ENCODE measurements at places on chromosomes 1 and 21. TPM values are rescaled to one million over a fixed set of nuclear protein-coding genes. Genes with fewer than 3 reads are reported as not detected.

DNA sequence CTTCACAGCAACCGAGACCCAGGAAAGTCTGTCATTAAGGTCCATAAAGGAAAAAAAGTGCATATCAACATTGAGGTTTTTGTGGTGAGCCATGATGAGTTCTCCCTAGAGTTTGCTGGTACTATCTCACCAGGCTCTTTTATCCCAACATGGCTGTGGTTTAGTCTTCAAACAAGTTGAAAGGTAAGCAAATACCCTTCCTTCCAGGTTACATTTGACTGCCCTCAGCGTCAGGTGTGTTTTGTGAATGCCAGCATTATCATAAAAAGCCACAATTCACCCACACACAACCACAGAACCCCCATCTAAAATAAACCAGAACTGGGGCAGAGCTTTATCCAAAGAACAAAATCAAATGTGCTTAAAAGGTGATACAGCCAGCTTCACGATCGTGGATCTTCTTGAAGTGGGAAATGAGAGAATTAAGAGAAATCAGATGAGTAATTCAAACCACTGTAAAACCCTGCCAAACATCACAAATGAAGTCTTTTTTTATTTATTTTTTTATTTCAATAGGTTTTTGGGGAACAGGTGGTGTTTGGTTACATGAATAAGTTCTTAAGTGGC is 64.7 kb downstream of the SETD4 start:
- no peak overlapping the region for H3K4me3 ChIP-seq
- H3K4me1 ChIP-seq, result no peaks in the 10 kb centered on the region
- DNase-seq, result no peak
- H3K36me3 ChIP-seq, result no peaks in the 10 kb centered on the region
- H3K27me3 ChIP-seq, result no peaks in the 10 kb centered on the region

DNA sequence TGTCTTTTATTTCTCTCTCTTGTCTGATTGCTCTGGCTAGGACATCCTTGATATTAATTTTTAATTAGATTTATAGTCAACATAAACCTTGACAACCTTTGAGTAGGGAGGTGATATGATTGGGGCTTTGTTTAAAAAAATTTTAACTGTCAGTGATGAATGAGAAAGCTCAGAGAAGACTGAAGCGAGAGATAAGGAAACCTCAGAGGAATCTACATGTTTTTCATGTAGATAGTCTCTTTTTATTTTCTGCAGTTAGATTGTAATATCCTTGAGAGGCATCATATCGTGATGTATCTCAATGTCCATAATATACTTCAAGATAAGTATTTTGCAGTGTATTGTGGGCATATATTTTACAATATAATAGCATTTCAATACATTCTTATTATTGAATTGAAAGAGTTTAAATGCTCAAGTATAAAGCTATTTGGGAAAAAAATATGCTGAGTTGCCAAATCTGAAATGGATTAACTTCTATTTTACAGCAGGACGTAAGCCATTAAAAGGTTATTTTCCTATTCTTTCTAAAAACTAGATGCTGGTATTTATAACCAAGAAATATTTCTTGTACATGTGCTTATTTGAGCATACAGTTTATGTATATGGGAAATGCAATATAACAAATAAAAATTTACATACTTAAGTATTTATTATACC is 802.4 kb upstream of the ADGRL4 start:
- no peaks in the 10 kb centered on the region for H3K27me3 ChIP-seq
- DNase-seq, result no peak
- H3K36me3 ChIP-seq, result no peaks in the 10 kb centered on the region
- H3K27ac ChIP-seq, result no peak overlapping the region

STUM gene
- 3.0 TPM for total RNA-seq

DNA sequence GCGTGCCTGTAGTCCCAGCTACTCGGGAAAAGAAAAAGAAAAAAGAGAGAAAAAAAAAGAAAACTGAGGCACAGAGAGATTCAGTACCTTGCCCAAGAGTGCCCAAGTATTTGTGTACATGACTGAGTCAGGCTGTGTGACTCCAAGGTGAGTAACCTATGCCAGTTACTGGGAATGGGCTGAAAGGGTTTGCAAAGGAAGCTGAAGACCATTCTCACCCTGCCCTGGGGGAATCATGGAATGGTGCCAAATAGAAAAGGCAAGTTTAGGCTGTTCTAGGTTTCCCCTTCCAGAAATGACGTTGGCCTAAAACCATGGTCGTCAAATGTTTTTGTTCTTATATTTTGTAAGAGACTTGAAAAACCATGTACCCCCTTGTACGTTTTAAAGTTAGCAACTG is 37.9 kb upstream of the LRIG2 start:
- no peaks in the 10 kb centered on the region for H3K27me3 ChIP-seq
- DNase-seq, result no peak
- no peaks in the 10 kb centered on the region for H3K36me3 ChIP-seq
- no peak overlapping the region for H3K4me3 ChIP-seq
- H3K4me1 ChIP-seq, result no peaks in the 10 kb centered on the region

DNA sequence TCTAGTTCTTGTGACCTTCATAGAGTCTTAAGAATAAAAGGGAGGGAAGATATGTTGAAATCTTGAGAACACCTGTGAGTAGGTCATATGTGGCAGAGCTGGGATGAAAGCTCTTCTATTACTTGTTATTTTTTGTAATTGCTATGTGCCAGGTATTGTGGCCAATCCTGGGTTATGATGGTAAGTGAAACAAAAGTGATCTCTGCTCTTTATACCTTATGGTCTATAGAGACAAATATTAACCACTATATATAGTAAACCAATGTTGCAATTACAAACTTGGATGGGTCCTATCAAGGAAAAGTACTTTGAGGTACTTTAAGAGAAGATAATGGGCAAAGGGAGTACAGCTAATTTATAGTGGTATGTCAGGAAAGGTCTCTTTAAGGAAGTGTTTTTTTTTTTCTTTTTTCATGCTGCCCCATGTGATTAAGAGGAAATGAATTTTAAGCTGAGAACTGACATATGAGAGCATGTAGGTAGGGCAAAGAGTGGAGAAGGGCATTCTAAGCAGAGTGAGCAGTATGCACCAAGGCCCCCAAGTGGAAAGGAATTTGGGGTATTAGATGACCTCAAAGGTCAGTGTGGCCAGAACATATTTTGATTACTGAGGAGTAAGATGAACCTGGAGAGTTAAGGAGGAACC is 43.3 kb downstream of the POU2F1 start:
- no peak overlapping the region for H3K27ac ChIP-seq
- H3K36me3 ChIP-seq, result no peaks in the 10 kb centered on the region

GRCh38 chr1:9476790-9477463 is 62.3 kb upstream of the SLC25A33 start:
- H3K27ac ChIP-seq, result no peak overlapping the region
- no peaks in the 10 kb centered on the region for H3K27me3 ChIP-seq
- DNase-seq, result no peak
- no peaks in the 10 kb centered on the region for H3K36me3 ChIP-seq
- no peaks in the 10 kb centered on the region for H3K4me1 ChIP-seq

DNA sequence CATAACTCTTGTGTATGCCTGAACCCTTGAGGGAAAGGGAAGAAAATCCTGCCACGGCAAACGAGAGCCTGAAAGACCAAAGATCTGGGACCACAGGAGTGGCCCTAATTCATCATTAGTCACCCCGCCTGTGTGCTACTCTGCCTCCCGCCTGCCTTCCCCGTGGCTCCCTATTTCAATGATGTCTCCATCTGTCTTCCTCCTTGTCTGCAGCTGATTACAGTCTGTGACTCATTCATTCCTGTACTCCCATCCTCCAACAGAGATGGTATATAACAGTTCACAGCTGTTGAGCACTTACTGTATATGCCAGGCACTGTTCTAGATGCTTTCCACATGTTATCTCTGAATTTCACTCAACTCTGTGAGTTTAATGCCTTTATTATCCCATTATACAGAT is 96.6 kb downstream of the SEC16B start:
- no peak overlapping the region for H3K4me3 ChIP-seq
- H3K27me3 ChIP-seq, result peaks cover 1% of the 10 kb centered on the region
- H3K4me1 ChIP-seq, result no peaks in the 10 kb centered on the region

GRCh38 chr1:35708441-35708921 is 10.2 kb downstream of the C1orf216 start:
- no peak overlapping the region for H3K27ac ChIP-seq
- no peaks in the 10 kb centered on the region for H3K36me3 ChIP-seq
- H3K27me3 ChIP-seq, result no peaks in the 10 kb centered on the region
- no peak for DNase-seq

PRDM16 gene
- total RNA-seq, result 80.7 TPM

FMO2 gene
- 183 TPM for total RNA-seq

- H3K36me3 ChIP-seq, result no peaks in the 10 kb centered on the region
- peak; percentile 12 for DNase-seq
- H3K27me3 ChIP-seq, result no peaks in the 10 kb centered on the region
- no peak overlapping the region for H3K27ac ChIP-seq
These were observed 303.6 kb downstream of the MATN1 start for GRCh38 chr1:30419831-30420230.

GRCh38 chr1:117686907-117687306 is 81.1 kb downstream of the TENT5C start:
- H3K27ac ChIP-seq, result no peak overlapping the region
- no peak overlapping the region for H3K4me3 ChIP-seq
- no peaks in the 10 kb centered on the region for H3K27me3 ChIP-seq
- H3K36me3 ChIP-seq, result no peaks in the 10 kb centered on the region

KCNA3 gene
- 2.4 TPM for total RNA-seq

GRCh38 chr1:29444782-29445729 is 208.7 kb downstream of the PTPRU start:
- no peaks in the 10 kb centered on the region for H3K27me3 ChIP-seq
- H3K4me3 ChIP-seq, result no peak overlapping the region
- no peaks in the 10 kb centered on the region for H3K4me1 ChIP-seq

- H3K27ac ChIP-seq, result no peak overlapping the region
- no peak for DNase-seq
- no peak overlapping the region for H3K4me3 ChIP-seq
- H3K36me3 ChIP-seq, result peaks cover 2% of the 10 kb centered on the region
- no peaks in the 10 kb centered on the region for H3K27me3 ChIP-seq
- no peaks in the 10 kb centered on the region for H3K4me1 ChIP-seq
These were observed 92.8 kb downstream of the ZFYVE9 start for GRCh38 chr1:52234708-52235107.

GLMP gene
- total RNA-seq, result 50.8 TPM

- H3K4me1 ChIP-seq, result no peaks in the 10 kb centered on the region
- H3K4me3 ChIP-seq, result peak overlapping the region; percentile 10
- no peaks in the 10 kb centered on the region for H3K36me3 ChIP-seq
- no peaks in the 10 kb centered on the region for H3K27me3 ChIP-seq
- no peak overlapping the region for H3K27ac ChIP-seq
These were observed 1.1 kb downstream of the C21orf58 start for GRCh38 chr21:46322351-46323226.

C4BPA gene
- total RNA-seq, result not detected

GRCh38 chr1:201119206-201120197 is 7.3 kb upstream of the CACNA1S start:
- H3K27me3 ChIP-seq, result no peaks in the 10 kb centered on the region
- H3K36me3 ChIP-seq, result no peaks in the 10 kb centered on the region
- H3K4me3 ChIP-seq, result no peak overlapping the region
- H3K27ac ChIP-seq, result no peak overlapping the region

GRCh38 chr1:201647722-201648065 is 108.8 kb downstream of the NAV1 start:
- no peaks in the 10 kb centered on the region for H3K36me3 ChIP-seq
- no peak overlapping the region for H3K4me3 ChIP-seq
- no peaks in the 10 kb centered on the region for H3K27me3 ChIP-seq

DNA sequence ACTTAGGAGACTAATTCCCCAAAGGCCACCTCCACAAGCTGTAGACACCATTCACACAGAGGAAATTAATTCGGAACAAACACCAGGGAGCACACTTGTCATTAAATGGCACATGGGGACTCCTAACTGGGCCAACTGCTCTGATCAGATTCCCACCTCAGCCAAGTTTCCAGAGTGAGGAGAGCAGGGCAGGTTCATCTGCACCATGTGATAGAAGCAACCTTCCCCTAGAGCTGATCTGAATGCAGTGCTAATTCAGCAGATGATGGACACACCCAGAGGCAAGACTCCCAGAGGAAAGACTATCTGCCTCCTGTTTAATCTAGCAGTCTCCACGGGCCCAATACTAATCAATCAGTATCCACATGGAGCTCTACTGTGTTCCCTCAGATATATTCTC is 147.0 kb downstream of the VAV3 start:
- no peaks in the 10 kb centered on the region for H3K27me3 ChIP-seq
- H3K4me1 ChIP-seq, result no peaks in the 10 kb centered on the region
- no peak for DNase-seq
- H3K4me3 ChIP-seq, result no peak overlapping the region
- H3K36me3 ChIP-seq, result no peaks in the 10 kb centered on the region
- no peak overlapping the region for H3K27ac ChIP-seq
